ENCODE measurements at places on chromosomes 3 and 15. TPM values are rescaled to one million over a fixed set of nuclear protein-coding genes. Genes with fewer than 3 reads are reported as not detected.

The ERICH6 gene
- 0.18 TPM for total RNA-seq

The ST8SIA2 gene
- total RNA-seq = not detected

The GUCA1C gene
- total RNA-seq = not detected

The CFAP92 gene
- 1.2 TPM for total RNA-seq

The CD80 gene
- 2.3 TPM for total RNA-seq

The C3orf52 gene
- 9.1 TPM for total RNA-seq

The P2RY1 gene
- 3.1 TPM for total RNA-seq

The ANKUB1 gene
- not detected for total RNA-seq

The ZDHHC23 gene
- 4.1 TPM for total RNA-seq

- no peak for DNase-seq
Measured at GRCh38 chr3:104596551-104596950, 770.2 kb upstream of the ALCAM start.

- DNase-seq = peak; percentile 59
Measured at GRCh38 chr15:101126618-101127505, 125.0 kb downstream of the CHSY1 start.

- DNase-seq = no peak
Measured at GRCh38 chr3:12832350-12833221, 8.8 kb downstream of the RPL32 start.

DNA sequence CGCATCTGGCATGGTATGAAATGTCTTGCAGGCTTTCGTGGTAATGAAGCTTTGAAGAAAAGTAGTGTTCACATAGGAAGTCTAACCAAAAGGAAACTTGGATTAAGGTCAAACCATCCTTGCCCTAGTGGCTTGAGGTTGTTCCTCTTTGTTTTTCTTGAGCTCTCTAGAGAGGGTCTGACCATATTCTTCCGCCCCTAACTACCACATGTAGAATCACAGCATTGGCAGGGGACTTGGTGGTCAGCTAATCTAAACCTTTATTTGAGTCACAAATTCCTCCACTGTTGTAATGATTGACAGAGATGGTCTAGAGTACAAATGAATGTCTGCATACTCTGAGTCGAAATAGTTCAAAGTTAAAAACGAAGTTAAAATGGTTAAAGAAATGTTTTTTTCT is 39.1 kb upstream of the PHLDB2 start:
- no peak for DNase-seq

DNA sequence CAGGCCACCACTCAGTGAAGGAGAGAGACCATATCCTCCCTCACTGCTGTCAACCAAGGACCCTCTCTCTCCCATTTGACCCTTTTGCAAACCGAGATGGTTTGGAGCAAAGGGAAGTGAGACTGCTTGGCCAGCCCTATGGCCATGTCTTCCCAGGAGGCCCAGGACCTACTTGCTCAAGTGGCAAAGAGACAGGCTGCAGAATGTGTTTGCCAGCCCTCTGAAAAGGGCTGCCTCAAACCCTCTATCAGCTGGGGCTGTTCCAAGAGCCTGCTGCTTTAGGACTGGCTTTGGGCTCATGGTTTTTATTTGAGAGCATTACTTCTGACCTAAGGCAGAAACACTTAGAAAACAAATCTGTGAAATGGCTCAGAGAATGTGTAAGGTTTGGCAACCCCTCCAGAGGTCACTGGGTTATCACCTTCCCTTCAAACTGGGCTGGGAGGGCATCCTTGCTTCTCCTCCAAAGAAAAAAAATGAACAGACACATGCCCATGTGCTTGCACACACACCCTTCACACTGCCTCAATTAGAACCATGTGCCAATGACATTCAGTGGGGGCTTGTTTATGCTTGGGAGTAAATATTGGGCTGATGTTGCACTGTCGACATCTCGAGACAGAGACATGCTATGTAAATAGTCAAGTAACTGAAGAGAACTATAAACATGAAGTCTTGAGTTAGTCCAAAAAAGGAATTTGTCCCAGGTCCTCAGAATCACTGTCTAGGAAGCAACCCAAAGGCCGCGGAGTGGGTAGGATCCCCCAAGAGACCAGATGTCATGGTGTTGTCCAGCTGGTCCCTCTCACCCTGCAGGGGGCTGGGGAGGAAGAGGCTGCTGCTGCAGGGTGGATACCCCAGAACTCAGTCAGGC is 49.8 kb upstream of the CTDSPL start:
- no peak for DNase-seq

GRCh38 chr3:141286856-141287255 is 55.2 kb downstream of the PXYLP1 start:
- DNase-seq = no peak

- DNase-seq = no peak
Measured at GRCh38 chr15:73752806-73753193, 351 bp downstream of the INSYN1 start.

DNA sequence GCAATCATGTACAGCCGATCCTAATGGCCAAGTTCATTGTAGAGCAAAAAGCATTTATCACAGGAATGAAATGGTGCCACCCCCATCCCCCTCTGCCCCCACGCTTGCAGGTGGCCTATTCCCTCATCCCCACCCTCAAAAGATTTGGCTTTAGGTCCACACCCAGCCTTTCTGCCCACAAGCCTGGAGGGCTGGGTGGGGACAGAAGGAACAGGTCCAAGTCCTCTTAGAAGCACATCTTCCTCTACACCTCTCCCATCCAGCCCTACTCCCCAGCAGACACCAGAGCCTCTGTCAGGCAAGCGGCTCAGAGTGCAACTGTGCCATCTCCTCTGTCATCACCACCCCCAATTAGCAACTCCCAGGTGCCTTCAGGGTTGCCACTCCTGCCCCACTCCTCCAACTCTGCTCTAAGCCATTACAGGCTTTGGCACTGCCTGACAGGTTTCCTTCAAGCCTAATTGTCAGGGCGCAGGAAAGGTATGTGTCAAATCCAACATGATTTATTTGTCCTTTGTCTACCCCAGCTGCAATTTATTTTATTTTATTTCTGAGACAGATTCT is 49.4 kb downstream of the DAPK2 start:
- no peak for DNase-seq

- no peak for DNase-seq
Measured at GRCh38 chr3:60448696-60449095, 802.6 kb downstream of the FHIT start.

DNA sequence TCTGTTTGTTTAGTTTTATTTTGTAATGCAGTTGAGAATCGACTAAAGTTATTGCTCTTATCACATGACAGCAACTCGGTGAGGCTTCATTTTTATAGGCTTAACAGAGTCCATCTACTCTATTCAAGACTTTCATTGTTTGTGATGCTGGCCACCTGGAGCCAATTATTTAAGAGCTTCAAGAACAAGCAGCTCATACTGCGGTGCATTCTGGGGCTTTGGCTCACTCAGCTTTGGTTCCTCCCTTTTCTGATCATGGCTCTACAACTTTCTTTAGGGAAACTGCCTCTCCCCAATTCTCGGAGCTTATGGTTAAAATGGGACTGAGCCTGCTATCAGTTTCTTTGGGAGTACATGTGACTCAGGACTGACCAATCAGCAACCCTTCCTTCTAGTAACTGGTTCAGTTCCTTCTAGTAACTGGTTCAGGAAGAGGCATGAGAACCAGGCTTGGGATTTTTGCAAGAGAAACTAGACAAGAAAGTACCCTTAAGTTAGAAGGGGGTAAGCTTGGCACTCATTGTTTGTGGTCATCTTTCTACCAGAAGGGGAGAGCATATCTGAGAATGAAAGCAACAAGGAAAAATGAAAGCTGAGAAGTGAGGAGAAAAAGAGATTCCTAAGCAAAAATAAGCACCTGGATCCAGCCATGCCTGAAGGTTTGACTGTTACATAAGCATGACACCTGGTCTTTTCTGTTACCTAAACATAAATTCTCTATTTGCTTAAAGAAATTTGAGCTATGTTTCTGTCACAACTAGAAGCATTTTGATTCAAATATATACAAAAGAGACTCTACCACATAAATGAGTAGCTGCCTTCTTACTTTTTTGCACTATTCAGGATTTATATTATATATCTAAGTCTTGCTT is 24.1 kb upstream of the ARHGEF3 start:
- DNase-seq = no peak

GRCh38 chr3:47299381-47300318 is 16.9 kb downstream of the KLHL18 start:
- no peak for DNase-seq

GRCh38 chr3:195154111-195154791 is 116.7 kb downstream of the XXYLT1 start:
- DNase-seq = no peak

- DNase-seq = no peak
Measured at GRCh38 chr3:115708540-115708939, 85.2 kb downstream of the GAP43 start.

DNA sequence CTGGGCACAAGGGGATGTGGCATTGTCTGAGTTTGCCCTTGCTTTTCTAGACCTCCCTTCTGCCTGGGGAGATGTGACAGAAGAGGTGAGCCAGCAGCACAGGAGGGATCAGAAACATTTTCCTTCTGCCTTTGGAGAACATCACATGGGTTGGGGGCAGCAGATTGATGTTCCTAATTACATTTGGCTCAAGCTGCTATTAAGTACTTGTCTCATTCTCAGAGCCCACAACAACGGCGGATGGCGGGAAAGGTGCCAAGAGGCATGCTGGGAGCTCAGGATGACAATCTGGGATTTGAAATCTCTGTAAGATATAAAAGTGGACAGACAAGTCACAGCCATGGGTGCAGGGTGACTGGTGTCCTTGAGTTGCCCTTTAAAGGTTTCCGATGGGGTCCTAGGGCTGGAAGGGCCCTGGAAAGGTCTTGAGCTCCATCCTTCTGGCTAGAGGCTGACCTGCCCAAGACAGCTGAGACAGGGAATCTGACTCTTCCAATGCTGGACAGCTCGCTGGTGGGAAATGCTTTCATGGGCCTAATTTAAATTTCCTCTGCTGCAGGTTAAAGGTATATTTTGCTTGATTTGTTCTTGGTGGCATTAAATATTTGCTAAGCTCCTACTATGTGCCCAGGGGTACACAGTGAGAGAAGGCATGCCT is 2.4 kb upstream of the CORO2B start:
- DNase-seq = peak; percentile 17

- no peak for DNase-seq
Measured at GRCh38 chr3:86987421-86987715, 3.6 kb downstream of the VGLL3 start.

GRCh38 chr3:27565201-27565852 is 81.1 kb upstream of the SLC4A7 start:
- DNase-seq = no peak

DNA sequence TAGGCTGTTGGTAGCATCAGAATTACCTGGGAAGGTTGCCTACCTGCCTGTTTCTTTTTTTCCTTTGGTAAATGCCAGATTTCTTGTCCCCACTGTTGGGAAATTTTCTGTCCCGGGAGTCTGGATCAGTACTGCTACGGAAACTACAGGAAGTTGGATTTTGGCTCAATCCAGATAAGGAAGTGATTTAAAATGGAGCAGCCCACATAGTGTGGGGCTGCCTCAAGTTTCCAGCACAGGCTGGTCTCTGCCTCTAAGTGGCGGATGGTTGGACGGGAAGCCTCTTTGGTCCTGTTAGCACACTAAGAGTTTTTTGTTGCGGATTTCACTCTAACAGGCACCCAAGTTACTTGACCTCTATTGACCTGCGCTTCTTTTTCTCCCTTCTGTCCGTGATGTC is 54.7 kb downstream of the EEFSEC start:
- DNase-seq = no peak

GRCh38 chr3:33006081-33006480 is 54.6 kb downstream of the CCR4 start:
- no peak for DNase-seq

DNA sequence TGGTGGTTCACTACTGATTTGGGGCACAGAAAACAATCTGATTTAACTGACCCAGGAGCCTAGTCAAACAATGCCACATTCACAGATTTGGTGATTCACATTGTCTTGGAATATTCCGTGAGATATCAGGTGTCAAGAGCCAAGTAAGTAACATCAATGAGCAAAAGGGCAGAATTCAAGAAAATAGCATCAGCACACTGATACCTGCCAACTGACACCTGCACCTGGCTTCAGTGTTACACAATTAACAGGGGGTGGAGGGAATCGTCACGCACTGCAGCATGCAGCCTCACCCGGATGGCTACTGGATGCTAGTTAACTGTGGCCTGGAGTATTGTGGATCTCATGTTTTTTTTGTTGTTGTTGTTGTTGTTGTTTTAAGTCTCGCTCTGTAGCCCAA is 17.6 kb downstream of the CCNL1 start:
- no peak for DNase-seq
